Stimulated activated CD4-positive, alpha-beta T cell treated with anti-CD3 and anti-CD28 coated beads, TNF-alpha, amount 100 ng/mL, for 1 hour (primary cell): ENCODE measurements at places on chromosomes 3 and 15.

DNA sequence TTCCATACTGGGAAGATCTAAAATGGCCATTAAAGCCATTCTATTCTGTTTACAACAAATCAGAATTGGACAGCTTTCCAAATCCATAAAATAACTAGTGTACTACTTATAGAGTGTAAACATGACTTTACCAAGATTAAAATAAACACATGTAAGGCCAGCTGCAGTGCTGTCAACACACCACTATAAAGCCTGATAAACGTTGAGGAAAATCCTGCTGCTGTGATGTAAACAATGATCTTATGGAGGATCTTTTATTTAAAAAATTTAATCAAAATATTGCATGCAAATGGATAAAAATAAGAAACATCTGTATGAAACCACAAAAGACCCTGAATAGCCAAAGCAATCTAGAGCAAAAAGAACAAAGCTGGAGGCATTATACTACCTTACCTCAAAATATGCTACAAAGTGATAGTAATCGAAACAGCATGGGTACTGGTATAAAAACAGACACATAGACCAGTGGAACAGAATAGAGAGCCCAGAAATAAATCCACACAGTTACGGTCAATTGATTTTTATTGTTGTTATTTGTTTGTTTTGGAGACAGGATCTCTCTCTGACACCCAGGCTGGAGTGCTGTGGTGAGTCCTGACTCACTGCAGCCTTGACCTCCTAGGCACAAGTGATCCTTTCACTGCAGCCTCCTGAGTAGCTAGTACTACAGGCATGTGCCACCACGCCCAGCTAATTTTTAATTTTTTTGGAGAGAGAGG is 428.8 kb upstream of the C2CD4B start:
- DNase-seq, result no peak

GRCh38 chr3:129534428-129535027 is 6.1 kb downstream of the RHO start:
- DNase-seq, result no peak

DNA sequence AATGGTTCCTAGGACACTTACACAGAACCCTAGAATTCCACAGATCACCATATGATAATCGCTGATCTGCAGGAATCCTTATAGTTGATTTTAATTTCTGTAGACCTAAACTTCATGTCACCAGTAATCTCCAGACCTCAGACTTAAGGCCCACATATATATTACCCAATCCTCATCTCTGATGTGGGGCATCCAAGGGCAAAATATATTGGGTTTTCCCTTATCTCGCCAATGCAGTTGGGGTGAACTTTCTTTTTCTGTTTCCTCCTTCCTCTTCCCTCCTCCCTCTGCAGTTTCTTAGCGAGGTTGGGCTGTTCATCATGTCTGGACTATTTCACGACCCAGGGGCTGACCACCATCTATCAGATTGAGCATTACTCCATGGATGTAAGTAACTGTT is 230.2 kb downstream of the P3H2 start:
- no peak for DNase-seq

DNA sequence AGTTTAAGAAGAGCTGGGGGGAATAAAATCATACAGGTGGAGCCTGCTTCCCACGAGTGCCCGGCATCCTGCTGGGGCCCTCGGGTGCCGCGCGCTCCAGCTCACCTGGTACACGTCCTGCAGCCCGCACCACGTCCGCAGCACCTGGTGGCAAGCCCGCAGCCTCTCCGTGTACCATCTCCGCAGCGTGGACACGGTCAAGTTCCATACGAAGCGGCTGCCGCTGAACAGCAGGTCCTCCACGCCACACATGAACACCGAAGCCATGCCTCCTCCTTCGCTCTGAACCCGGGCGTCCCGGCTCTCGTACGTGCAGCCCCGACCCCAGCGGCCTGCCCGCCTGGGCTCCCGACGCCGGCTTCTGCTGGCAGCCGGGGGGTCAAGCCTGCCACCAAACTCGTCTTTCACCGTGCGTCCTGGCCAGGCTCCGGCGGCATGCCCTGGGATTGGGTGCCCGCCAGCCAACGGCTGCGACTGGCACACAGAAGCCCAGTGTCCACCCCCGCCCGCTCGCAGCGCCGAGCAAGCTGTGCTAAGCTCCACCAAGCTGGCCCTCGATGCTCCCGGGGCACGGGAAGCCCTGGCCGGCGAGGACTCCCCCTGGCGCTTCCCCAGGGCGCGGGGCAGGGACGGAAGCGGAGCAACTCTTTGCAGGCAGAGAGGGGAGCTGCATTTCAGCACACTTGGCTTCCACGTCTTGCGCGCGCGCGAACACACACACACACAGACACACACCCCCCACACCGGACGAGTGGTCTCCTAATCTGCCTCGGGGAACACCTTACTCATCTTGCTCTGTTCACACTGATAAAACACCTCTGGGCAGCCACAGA is at the start of gene FRMD4B:
FRMD4B (minus strand) TSS at position 366 of the 833 bp plus-strand sequence; CDS start at position 267, 99 bp downstream.
- DNase-seq, result no peak

DNA sequence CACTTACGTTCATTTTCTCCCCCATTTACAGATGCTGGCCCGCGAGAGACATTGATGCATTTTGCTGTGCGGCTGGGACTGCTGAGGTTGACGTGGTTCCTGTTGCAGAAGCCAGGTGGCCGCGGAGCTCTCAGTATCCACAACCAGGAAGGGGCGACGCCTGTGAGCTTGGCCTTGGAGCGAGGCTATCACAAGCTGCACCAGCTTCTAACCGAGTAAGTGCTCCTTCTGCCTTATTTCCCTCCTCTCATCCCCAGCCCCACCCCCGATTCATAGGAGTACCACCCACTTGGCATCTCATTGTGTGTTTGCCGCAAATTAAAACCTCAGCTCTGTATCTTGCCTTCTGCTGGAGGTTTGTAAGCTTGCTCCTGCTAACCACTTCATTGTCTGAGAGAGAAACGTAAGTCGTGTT is 163.3 kb downstream of the AKAP13 start:
- DNase-seq, result no peak

DNA sequence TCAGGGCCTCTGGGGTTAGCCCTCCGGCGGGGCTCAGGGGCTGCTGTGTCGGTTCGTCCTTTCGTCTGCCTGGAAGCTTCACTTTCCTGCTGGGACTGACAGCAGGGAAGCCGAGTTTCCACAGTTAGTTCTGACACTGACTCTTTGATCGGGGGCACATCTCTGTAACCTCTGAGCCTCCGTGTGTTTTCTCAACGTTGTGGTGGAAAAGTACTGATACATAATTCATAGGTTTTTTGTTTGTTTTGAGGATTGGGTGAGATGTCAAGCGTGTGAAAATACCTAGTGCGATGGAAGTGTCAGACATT is 481 bp downstream of the AP4E1 start:
- no peak for DNase-seq

GRCh38 chr3:30664884-30665283 is 58.5 kb downstream of the TGFBR2 start:
- no peak for DNase-seq

DNA sequence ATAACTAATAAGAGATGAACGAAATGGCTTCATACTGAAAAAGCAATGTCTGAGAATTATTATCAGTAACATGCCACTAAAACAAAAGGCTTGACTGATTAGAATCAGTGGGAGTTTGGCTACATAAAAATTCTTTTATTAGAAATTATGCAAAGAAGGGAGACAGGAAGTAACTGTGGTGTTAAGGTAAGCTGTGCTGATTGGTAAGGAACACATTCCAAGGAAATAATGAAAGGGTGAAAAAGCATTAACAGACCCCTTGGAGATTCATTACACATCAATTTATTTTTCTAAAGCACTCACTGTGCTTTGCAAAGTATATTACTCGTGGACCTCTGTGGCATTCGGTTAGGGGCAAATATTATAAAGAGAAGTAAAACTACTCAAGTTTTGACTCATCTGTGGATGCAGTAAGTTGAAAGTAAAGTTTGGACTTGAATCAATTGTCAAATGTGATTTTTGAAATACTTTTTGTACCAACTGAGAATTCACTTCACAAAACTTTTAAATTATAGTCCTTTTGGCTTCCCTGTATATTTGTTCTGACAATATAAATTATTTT is 176.1 kb upstream of the ZPLD1 start:
- no peak for DNase-seq

- DNase-seq, result no peak
Measured at GRCh38 chr15:84828086-84828908, 11.1 kb downstream of the ALPK3 start.

DNA sequence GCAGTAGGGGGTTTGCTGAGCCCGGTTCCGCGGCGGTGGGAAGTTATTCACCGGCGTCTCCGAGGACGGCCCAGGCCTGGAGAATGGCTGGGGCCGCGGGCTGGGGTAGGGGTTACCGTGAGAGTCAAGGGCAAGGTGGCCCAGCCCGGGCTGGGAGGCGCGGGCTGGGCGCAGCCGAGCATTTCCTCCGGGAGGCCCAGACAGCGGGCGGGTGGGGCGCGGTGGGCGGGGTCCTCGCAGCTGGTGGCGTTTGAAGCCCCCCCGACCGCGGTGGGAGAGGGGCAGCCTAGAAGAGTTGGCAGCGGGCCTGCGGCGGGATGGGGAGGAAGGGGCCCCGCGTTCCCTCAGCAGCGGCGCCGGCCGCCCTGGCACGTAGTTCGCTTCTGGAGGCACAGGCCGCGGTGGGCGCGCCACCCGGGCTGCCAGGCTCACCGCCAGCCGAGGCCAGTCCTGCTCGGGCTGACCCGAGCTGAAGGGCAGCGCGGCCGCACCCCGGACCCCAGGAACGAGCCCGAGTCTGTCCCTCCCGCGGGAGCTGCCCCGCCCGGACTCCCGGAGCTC is 960 bp upstream of the KLF13 start:
- no peak for DNase-seq

DNA sequence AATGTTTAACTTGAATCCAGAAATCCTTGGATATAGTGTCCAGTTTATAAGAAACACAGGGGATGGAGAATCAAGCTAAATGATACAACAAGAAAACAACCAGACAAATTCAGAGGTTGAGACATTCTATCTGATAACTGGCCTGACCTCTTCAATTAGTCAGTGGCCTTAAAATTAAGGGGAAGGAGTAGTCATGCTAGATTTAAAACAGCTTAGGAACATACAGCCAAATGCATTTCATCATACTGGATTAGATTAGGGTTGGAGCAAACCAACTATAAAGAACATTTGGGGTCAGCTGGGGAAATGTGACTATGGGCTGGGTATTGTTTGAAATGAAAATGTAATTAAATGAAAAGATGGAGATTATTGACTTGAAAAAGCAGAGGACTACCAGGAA is 53.3 kb downstream of the PPARG start:
- no peak for DNase-seq
